ENCODE measurements at places on chromosomes 3 and 15. TPM values are rescaled to one million over a fixed set of nuclear protein-coding genes. Genes with fewer than 3 reads are reported as not detected.

Gene CCDC39
- total RNA-seq, result not detected

Gene LAMB2
- 1.2 TPM for total RNA-seq

Gene STRC
- 2.1 TPM for total RNA-seq

Gene IL17RD
- total RNA-seq, result not detected

Gene SHC4
- 0.23 TPM for total RNA-seq

Gene ZNF502
- 3.2 TPM for total RNA-seq

Gene CHST2
- 3.0 TPM for total RNA-seq

Gene CPLX3
- total RNA-seq, result 0.17 TPM

Gene CIDEC
- total RNA-seq, result not detected

Gene FBXW12
- not detected for total RNA-seq

Gene ERICH6
- not detected for total RNA-seq

Gene PTPRG
- total RNA-seq, result not detected

Gene NANOGP8
- total RNA-seq, result not detected

Gene MAP6D1
- total RNA-seq, result 2.7 TPM

Gene WNT5A
- total RNA-seq, result not detected

Gene ZBBX
- total RNA-seq, result not detected

Gene PRSS50
- not detected for total RNA-seq

Gene MAGEL2
- total RNA-seq, result not detected

Gene IL20RB
- total RNA-seq, result 1.3 TPM

Gene CP
- not detected for total RNA-seq

Gene CDHR4
- not detected for total RNA-seq

Gene BCHE
- not detected for total RNA-seq

Gene NOX5
- not detected for total RNA-seq

Gene TMEM207
- total RNA-seq, result not detected

Gene MST1R
- 2.9 TPM for total RNA-seq

Gene ATP2B2
- not detected for total RNA-seq

Gene SLCO2A1
- total RNA-seq, result not detected

Gene ARGFX
- total RNA-seq, result not detected

Gene FOXP1
- 178 TPM for total RNA-seq

Gene IL17RB
- 0.42 TPM for total RNA-seq

Gene TNK2
- 166 TPM for total RNA-seq

Gene ISLR
- total RNA-seq, result not detected

Gene SATB1
- total RNA-seq, result 281 TPM

Gene IQCF5
- total RNA-seq, result not detected

Gene SLC6A1
- not detected for total RNA-seq

Gene C2CD4B
- not detected for total RNA-seq

Gene AP3S2
- 28.2 TPM for total RNA-seq

Gene CHRNB4
- not detected for total RNA-seq

Gene TUSC7
- not detected for total RNA-seq

Gene CPN2
- not detected for total RNA-seq

Gene PIGX
- total RNA-seq, result 33.5 TPM
